Calu3 (cell line): ENCODE measurements at places on chromosomes 2 and 18. TPM values are rescaled to one million over a fixed set of nuclear protein-coding genes. Genes with fewer than 3 reads are reported as not detected.

LRRC30 gene
- not detected in 2 replicates for total RNA-seq

DNA sequence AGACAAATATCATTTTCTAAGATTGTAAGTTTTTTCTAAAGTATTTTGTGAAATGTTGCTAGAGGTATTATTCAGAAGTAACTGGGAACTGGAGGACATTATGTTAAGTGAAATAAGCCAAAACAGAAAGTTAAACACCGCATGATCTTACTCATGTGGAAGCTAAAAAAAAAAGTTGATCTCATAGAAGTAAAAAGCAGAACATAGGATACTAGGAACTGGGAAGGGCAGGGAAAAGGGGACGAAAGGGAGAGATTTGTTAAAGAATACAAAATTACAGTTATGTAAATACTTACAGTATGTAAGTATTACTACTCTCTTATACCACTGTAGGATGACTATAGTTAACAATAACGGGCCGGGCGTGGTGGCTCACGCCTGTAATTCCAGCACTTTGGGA is 46.7 kb upstream of the CDKL4 start:
- DNase-seq, result no peak

DNA sequence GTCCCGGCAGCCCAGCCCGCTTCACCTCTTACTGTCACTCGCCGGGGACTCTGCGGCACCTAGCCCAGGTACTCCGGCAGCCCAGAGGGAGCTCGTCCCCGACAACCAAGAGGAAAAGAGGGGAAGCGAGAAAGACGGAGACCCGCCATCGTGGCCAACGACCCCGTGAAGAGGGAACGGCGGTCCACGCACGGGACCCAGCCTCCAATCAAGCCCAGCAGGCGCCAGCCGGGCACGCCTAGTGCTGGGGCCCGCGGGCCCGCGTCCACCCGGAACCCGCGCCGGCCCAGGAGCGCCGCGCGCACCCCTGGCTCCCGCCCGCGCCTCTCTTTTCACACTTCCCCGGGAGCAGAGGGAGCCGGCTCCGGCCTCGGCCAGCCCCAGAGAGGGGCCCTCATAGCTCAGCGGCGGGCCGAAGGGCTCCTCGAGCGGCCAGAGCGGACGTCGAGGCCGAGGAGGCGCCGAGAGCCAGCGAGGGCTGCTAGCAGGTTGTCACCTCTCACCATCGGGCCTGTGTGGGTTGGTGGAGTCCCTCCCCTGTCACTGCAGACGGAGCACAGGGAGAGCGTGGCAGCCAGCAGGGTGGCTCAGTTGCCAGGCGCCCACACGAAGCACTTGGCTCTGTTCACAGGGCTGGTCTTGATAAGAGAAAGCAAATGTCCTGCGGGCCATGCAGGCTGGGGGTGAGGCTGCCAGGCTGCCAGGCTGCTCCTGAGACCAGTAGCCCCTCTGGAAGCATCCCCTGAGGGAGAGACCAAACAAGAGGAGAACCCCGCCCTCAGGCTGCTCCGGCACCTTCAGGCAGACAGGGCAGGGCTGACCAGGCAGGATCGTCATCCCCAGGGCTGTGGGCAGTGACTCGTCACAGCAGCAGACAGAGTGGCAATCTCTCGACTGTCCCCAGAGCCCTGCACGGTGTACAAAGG is 36.9 kb upstream of the KLF11 start:
- no peak for DNase-seq

DNA sequence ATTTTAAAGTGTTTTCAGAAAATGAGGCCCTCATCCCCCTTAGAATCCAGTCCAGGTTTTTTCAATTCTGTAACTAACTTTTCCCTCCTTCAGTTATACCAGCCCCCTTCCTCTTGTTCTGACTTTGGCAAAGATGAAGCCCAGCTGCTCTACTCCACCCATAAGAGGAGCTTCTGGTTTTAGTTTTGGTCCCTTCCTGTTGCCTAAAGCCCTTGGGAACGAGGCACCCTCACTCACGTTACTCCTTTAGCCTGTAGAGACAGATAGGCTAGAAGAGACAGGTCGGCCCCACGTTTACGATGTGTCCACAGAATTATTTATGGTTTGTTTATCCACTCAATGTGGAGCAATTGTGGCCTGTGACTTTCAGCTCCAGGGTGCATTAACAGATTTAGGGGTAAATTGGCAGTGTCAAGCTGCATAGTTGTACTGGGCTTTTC is 454.2 kb upstream of the TNP1 start:
- no peak for DNase-seq

DNA sequence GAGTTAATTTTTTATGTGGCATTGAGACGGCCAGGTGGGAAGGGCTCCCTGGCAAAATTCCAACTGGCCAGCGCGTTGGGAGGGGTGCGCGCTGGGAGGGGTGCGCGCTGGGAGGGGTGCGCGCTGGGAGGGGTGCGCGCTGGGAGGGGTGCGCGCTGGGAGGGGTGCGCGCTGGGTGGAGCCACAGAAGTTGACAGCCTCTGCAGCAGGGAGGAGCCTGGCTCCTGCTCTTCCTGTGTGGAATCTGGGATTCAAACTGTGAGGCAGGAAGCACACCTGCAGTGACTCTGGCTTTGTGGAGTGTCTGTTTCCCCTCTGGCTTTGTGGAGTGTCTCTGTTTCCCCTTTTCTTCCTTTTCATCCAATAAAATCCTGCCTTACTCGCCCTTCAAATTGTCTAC is 147.9 kb upstream of the CBLN2 start:
- peak; percentile 53 for DNase-seq
